Activated CD4-positive, alpha-beta T cell treated with anti-CD3 and anti-CD28 coated beads, Interleukin-10, Interleukin-2, amounts not matched to agents 100 ng/mL and 50 ng/mL, durations not matched to agents 16 hours and 8 hours (primary cell): ENCODE measurements at places on chromosomes 1 and 21.

GRCh38 chr21:27953340-27954045 lies 986.6 kb upstream of the ADAMTS5 start:
- DNase-seq, result no peak

GRCh38 chr1:3604468-3604974 lies 6.8 kb downstream of the MEGF6 start:
- no peak for DNase-seq

DNA sequence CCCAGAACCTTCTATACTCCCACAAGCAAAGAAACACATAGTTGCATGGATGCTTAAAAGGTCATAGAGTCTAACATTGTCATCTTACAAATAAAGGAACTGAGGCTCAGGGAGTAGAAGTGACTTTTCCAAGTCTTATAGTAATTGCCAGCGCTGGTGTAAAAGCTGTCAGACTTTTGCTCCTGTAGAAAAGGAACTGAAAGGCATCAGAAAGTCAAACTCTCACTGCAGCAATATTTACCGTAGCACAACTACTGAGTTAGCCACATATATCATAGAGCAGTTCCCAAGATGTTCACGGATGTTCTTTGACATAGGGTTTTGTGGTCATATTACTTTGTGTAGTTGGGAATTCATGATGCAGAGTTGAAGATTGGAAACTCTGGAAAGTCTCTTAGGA lies 16.6 kb upstream of the USP24 start:
- DNase-seq, result no peak

DNA sequence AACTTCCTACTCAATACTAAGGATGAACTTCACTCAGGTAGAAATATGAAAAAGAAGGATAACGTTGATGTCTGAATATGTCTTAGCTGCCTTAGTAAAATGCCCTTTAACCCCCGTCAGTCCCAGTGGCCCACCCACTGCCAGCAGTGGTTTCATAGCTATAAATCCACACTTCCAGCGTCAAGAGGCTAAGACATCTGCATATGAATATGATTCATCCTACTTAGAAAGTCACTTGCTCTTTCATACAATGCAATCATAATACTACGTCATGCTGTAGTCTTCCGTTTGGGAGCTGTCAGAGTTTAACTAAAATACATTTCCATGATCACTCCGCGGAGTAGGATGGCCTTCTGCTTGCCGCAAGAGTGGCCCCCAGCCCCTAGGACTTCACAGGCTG lies 247.3 kb downstream of the SDCCAG8 start:
- no peak for DNase-seq

- DNase-seq, result no peak
Observed at GRCh38 chr21:31042080-31042464, 3.8 kb upstream of the KRTAP19-8 start.
